CD4-positive, alpha-beta T cell treated with Interleukin-1 beta for 1 hour (primary cell): ENCODE measurements at places on chromosomes 1 and 21.

GRCh38 chr1:208604295-208604694, 360.1 kb upstream of the PLXNA2 start:
- DNase-seq, result no peak

DNA sequence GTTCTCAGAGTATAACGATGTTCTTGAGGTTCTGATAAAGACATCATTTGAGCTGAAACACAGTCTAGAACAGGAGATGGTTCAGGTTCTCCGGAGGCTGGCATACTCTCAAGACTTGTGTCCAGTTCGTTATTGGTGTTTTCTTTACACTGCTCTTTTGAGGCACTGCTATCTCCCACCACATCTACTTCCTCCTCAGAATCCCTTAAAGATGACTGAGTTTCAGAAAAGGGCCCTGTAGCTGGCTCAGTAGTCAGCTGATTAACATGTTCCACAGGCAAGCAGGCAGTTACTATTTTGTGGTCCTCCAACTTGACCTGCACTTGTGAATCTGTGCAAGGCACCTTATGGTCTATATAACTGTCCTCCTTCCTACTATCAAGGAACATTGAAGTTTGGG, 50.2 kb downstream of the ZZZ3 start:
- DNase-seq, result no peak

DNA sequence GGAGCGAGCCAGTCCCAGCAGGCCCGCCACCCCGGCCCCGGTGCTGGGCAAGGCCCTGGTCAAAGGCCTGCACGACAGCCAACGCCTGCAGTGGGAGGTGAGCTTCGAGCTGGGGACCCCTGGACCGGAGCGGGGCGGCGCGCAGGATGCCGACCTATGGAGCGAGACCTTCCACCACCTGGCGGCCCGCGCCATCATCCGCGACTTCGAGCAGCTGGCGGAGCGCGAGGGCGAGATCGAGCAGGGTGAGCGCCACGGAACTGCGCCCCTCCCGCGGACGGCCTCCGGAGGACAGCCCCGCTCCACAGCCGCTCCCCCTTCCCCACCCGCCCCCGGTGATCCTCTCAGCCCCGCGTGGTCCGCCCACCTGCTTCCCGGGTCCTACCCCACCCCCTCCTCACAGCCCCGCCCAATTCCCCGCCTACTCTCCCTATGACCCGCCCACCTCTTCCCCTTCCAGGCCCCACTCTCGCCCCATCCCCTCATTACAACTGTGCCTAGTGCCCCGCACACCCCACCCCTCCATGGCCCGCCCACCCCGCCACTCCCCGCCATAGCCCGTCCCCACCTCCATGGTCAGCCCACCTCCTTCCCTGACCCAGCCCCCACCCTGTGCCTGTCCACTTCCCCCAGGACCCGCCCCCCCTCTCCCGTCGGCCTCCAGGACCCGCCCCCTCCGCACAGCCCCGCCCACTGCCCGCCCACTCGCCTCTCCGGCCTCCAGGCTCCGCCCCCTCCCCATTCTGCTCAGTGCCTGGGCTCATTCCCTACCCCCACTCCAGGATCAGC, 52.7 kb downstream of the VWA5B1 start:
- DNase-seq, result peak; percentile 18

DNA sequence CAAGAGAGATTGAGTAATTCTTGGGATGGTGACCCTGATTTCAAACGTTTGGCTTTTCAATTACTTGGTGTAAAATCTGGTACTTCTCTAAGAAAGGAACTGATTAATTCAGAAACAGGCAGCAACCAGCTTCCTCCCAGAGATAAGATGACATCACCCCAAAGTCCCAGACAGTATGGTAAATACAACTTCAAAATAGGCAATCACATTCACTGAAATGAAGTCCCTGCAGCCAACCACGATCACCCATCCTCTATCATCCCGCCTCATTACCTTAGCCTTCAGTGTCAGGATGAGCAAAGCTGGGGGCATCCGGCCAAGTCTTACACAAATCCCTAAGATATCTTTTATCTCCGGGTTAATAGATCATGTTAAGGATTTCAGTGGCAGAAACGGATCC, 26.4 kb upstream of the RUNX1 start:
- no peak for DNase-seq

DNA sequence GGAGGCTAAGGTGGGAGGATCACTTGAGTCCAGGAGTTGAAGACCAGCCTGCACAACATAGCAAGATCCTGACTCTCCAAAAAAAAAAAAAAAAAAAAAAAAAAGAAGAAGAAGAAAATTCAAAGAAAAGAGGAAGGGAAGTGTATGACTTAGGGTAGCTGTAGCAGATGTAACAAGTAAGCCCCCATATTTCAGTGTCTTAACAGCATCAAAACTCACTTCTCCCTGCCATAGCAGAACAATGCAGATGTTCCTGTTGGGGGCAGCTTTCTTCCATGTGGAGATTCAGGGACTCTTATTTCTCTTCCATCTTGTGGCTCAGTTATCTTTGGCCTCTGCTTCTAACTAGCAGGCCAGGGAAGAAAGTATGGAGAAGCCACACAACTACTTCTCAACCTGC, 10.2 kb upstream of the PTGFRN start:
- DNase-seq, result no peak

DNA sequence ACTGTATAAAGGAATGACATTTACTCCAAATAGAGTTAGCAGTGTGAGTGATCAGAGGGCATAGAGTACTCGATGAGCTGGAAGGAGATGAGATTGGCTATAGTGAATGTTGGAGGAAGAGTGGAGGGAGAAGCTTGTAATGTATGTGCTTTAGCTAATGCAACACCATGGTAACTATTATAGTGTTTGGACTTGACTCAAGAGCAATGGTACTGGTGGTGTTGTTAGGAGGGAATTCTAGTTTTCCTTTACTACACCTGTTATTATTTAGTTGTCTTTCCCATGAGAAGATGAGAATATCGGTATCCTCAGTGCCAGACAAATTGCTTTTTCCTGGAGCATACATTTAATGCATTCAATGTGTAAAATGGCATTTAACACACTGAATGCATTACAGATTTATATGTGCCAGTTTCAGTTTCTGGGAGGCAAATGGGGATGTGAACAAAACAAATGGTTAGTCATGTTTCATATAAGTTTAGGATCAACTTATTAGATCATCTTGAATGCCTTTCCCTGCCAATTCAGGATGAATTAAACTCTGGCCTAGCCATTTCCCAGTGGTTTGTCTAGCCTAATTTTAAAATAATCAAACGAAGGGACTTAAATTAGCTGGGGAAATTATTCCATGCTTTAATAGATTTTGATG, 291.1 kb upstream of the ADAMTS5 start:
- DNase-seq, result no peak

DNA sequence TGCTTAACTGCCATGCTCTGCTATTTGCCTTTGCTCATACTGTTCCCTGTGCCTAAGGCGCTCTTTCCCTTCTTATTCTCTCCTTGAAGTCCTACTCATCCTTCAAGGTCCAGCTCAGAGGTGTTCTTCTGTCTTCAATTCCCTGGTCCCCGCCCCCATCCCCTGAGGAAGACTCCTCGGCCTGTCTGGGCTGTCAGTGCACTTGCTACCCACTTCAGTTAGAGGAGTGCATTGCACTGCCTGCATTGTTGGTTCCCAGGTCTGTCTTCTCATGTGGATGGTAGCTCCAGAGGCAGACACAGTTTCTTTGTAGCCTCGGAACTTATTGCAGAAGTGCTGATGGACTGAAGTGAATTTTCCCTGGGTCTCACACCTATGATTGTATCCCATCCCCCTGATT, 194.0 kb downstream of the C1orf94 start:
- DNase-seq, result no peak

DNA sequence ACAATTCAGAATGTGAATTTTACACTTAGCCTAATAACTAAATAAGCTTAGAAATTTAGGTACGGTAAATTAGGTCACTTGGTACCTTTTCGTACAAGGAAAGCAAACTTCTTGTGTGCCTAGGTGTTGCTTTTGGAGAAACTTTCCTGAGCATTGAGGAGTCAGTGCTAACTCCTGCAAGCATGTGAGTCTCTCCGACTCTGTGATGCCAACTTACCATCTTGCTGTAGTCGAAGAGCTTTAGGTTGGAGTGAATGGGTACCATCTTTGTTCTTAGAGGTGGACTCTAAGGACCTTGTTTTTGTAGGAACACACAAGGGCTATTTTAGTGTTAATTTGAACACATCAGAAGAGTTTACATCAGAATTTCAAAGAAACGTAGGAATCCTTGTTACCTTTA, 688.9 kb downstream of the USP25 start:
- no peak for DNase-seq

- no peak for DNase-seq
Measured at GRCh38 chr1:61981870-61982660, 212.6 kb upstream of the L1TD1 start.

GRCh38 chr1:77533660-77534305, 148.7 kb downstream of the ZZZ3 start:
- peak; percentile 64 for DNase-seq

- no peak for DNase-seq
Measured at GRCh38 chr1:178942285-178943198, 71.7 kb upstream of the ANGPTL1 start.
